ENCODE measurements at places on chromosomes 12 and 14.

DNA sequence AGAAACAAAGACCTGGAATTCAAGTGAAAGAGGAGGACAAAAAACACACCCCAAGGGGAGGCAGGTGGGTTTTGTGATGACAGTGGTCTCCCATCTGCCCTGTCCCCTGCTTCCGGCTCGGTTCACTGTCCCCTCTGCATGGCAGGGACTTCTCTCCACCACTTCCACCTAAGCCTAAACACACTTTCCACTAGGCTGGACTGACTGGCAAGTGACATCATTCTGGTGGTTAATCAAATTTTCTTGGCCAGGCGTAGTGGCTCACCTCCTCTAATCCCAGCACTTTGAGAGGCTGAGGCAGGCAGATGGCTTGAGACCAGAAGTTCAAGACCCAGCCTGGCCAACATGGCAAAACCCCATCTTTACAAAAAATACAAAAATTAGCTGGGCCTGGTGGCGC, 11.9 kb downstream of the PLEKHG6 start:
- no peak for DNase-seq

DNA sequence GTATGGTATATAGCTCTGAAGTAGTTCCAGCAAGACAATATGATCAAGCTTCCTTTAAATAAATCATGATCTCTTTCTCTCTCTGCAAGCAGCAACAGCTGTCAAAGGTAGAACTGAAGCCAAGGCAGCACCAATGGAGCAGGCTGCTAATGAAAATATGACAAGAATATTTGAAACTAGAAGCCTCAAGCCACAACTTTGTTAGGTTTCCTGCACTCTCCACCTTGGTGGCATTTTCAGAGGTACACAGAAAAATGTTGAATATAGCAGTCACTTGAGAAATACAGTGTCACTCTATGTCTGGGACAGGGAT, 43.8 kb upstream of the PSMA6 start:
- no peak for DNase-seq

DNA sequence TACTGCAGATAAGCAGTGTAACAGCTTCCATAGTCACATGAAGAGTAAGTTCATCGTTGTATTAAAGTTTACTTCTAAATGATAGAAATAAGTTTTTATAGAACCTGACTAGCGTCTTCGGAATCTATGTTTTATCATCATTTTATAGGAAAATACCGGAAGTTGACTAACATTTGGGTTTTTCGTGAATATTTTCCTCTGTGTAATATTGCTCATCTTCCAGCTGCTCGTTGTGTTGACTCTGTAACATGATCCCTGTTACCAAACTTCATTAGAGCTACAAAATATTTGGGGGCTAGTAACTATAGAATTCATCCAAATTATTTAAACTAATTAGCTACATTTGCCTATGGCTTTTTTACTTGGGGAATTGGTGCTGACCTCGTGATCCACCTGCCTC, 37.2 kb downstream of the DDX51 start:
- DNase-seq, result no peak

GRCh38 chr14:61618448-61618847, 76.9 kb upstream of the HIF1A start:
- no peak for DNase-seq

- DNase-seq, result no peak
Measured at GRCh38 chr12:5503774-5504173, 71.9 kb downstream of the NTF3 start.

DNA sequence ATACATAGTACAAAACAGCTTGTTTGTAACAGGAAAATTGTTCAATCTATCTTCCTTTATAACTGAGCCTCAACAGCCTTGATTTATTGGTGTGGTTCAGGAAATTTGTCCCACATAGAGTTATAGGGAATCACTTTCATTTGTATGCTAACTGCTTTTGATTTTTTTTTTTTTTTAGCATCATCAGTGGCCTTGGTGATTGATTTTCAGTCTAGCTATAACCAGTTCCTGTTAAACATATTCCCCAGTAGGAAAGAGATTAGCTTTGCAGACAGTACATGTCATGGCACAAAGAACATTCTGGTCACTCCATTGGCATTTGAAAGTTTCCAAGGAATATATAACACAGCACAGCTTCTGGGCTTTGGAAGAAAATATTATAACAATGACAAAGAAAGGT, 337.3 kb upstream of the TMPO start:
- DNase-seq, result no peak

DNA sequence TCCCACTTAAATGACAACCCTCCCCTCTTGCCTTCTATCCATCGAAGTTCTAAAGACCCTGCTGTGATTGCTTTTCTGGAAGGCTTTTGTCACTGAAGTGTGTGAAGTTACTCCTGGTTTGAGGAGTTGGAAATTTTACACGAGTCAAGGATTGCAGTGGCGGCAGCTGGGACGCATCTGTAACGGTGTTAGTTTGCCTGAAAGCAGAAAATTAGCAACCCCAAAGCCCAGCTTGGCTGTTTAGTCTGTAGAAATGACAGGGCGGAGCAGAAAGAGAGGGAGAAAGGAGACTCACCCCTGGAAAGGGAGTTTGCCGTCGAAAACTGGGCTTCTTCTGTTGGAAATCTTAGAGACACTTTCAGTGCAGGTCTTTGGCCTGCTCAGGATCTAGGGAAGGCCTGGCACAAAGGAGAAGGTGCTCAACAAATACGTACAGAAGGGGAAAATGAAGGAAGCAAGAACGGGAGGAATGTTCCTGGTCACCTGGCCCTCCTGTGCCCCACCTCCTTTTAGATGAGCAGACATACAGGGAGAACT, 931 bp upstream of the MYF5 start:
- no peak for DNase-seq

DNA sequence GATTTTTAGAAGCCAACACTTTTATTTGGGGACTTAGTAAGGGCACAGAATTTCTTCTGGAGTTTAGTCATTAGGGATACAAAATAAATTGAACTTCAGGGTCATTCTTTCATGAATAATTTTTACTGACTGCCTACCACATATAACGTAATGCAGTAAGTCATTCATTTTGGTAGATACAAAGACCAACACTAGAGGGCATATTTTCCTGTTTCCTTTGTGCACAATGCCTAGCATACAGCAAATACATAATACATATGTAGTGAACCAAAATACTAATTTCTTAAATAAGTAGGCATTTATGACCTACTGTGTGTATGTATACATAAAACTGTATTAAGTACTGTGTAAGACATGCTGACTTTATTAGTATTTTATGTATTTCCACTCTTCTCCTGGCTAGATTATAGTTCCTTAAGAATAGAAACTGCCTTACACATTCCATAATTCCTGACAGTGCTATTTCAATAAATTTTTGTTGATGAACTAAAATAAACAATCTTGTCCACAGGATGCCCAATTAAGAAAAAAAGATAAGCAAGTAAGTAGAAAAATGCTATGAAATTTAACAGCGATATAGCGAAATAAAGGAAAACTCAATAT, 47.9 kb downstream of the PPP1R12A start:
- DNase-seq, result peak; percentile 68

GRCh38 chr14:52583544-52583943, 30.9 kb downstream of the GPR137C start:
- no peak for DNase-seq

DNA sequence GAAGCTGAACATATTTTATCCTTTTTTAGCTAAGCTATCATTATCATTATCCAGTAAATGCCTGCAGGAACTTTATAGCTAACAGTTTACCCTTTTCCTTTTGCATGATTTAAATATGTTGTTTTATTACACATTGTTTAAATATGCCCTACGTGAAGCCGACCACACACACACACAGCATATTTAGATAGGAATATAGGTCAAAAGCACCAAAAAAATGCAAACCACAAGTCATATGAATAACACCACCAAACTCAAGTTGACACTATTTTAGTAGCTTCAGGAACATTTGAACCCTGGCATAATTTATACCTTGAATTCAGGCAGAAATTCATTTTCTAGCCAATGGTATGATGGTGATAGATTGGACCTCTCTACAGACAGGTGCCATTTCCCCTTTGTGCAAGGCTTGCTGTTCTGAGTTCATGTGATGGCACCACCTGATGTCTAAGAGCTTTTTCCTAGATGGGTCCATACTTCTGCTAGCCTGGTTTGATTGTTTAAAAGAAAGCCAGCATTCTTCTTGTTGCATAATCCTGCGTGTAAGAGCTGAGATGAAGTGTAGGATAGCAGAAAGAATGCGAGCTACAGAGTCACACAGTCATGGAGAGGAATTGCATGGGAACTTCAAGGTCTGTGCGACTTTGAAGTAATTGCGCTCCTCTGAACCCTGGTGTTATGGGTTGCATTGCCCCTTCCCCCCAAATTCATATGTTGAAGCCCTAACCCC, 454.8 kb upstream of the SOX5 start:
- no peak for DNase-seq

GRCh38 chr12:22722779-22723178, 97.8 kb downstream of the ETNK1 start:
- DNase-seq, result no peak

DNA sequence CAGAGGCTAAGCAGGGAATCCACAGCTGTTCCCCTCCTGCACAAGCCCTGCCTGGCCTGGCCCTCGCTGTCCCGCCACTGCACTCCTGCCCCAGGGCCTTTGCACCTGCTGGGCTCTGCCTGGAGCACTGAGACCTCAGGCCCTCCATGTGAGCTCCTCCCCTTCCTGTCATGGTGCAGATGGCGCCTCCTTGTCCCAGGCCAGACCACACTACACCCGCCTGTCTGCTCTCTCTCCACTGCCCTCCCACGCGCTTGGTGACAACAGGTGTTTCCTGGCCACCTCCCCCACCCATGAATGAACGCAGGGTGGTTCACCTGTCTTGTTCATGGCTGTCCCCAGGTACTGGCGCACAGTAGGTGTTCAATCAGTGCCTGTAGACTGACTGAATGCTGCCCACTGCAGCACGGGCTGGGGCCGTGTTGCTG, 82.9 kb downstream of the NCOR2 start:
- no peak for DNase-seq

DNA sequence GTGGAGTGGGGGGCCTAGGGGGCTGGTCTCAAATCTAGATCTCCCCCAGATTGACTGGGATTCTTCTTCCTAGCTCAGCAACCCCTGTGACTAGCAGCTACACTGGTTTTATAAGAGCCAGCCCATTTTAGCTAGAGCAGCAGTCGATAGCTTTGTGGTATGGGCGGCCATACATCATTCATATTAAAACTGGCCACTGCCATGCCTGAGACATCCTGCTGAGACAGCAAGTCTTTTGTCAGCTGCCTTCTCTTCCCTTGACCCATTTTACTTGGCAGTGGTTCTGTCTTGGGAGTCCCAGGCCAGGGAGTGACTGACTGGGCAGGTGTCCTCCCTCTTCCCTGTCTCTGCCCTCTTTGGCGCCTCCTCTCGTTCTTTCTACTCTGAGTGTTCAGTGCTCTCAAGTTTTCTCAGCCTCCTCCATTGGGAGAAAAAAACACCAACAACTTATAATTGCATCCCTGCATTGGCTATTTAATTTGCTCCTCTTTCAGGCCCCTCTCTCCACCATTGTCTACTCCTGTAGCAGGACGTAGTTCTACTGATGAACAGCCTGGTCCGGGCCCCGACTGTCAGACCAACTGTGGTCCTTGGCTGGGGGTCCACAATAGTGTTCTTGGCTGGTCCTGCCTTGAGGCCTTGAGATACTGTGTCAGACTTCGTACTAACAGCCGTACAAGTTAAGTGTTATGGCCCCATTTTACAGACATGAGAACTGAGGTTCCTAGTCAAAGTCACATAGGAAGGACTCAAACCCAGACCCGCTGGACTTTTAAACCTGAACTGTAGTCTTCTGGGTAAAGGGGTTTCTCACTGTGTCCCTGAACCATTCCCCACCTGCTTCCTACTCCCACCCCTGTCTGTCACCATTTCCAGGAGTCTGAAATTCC, 18.3 kb upstream of the JDP2 start:
- no peak for DNase-seq

GRCh38 chr12:123995023-123995748, 22.2 kb downstream of the ZNF664 start:
- DNase-seq, result no peak

DNA sequence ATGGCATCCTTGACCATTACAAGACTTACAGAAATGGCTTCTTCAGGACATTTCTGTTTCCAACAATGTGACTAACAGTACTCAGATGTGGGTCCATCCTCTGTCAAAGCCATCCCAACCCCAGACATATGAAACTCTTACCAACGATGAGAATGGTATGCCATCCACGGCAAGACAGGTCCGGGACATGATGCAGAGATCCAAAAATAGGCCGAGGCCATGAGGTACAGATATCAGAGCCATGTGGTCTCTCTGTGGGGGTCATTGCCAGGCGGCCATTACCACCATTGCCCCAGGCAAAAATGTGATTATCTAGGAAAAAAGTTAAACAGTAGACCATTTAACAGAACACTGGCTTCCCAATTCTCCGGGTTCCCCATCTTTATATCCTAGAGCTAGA, 27.5 kb downstream of the ZC2HC1C start:
- DNase-seq, result no peak

- no peak for DNase-seq
Measured at GRCh38 chr12:26452511-26452910, 257.1 kb downstream of the SSPN start.

DNA sequence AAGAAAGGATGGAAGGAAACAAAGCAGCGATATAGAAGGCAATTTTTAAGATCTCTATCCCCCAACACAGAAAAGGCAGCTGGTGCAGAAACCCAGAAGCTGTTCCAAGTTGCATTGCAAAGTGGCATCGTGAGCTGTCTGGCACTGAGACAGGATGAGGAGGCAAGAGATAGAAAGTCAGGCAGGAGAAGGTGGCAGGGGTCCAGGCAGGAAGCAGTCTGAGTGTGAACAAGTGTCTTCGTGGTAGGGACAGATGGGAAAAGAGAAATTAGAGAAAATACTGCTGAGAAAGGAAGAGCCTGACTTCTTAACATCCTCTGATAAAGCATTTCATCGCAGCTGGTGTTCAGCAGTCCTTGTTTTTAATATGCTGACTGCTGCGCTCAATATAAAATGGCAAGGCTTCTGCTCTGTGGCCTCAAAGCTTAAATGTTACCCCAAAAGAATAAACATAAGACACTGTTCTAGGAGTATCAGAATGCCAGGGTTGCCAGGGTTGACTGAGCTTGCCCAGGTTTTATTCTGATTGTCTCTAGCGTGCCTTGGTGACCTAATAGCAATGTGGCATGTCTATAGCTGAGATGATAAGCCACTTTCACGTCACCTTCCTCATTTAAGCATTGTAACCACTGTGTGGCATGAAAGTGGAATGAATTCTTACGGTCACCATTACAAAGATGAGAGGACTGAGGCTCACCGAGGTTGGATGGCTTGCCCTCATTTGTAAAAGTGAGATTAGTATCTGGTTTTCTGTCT, 397.6 kb downstream of the NUAK1 start:
- no peak for DNase-seq

DNA sequence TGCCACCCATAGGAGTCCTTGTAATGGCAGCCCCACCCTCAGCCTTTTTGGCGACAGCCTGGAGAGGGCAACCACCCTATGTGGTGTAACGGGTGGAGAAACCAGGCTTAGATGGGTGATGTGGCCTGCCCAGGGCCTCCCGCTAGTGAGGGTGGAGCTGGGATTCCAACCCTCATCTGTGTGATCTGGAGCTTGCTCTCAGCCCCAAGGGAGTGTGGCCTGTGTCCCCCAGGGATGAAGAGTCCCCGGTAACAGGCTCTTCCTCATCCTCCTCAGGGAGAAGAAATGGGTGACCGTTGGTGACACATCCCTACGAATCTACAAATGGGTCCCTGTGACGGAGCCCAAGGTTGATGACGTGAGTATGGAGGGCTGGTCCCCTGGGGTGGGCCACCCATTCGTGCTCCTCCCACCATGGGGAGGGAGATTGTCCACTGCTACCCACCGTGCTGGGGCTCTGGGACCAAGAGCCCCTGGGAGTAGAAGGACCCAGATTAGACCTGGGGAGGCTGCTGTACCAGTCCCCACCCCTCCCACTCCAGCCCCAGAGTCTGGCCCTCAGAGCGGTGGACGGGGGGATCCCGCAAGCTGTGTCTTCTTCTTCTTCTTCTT, 8.8 kb downstream of the BCL7A start:
- DNase-seq, result no peak

- DNase-seq, result no peak
Measured at GRCh38 chr12:67645601-67646000, 2.9 kb upstream of the DYRK2 start.

Data from CD4-positive, alpha-beta T cell treated with Interleukin-17A for 1 hour (primary cell).